ENCODE measurements at places on chromosomes 4 and X.

- no peaks in the 10 kb centered on the region for H3K4me1 ChIP-seq
- no peak for DNase-seq
- no peak overlapping the region for H3K4me3 ChIP-seq
Observed at GRCh38 chr4:98728433-98728832, 70.0 kb upstream of the TSPAN5 start.

DNA sequence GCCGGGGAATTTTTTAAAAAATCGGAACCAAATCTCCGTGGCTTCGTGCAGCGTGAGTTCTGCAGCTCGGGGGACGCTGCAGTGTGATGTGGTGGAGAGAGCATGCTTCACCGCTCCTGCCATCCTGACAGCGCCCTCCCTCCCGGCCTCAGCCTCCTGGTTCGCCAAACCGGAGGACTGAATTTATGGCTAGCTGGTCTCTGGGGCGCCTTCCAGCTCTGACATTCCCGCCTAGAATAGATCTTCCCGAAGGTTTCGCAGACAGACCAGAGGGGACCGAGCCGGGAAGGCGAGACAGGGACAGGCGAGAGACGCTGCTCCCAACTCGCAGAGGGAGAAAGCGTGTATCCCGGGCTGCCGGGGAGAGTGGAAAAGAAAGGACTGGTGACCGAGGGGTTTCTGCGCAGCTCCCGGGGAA is 25.9 kb downstream of the HOPX start:
- no peak overlapping the region for H3K27ac ChIP-seq
- H3K4me1 ChIP-seq = peaks cover 14% of the 10 kb centered on the region
- peak; percentile 35 for DNase-seq
- H3K4me3 ChIP-seq = peak overlapping the region; percentile 73
- H3K27me3 ChIP-seq = peaks cover 42% of the 10 kb centered on the region
- H3K36me3 ChIP-seq = no peaks in the 10 kb centered on the region

GRCh38 chrX:78048052-78048451 is 56.0 kb upstream of the PGK1 start:
- H3K4me3 ChIP-seq = no peak overlapping the region
- no peaks in the 10 kb centered on the region for H3K36me3 ChIP-seq
- H3K4me1 ChIP-seq = no peaks in the 10 kb centered on the region
- no peaks in the 10 kb centered on the region for H3K27me3 ChIP-seq
- DNase-seq = no peak
- no peak overlapping the region for H3K27ac ChIP-seq

- no peak overlapping the region for H3K4me3 ChIP-seq
- DNase-seq = no peak
- no peaks in the 10 kb centered on the region for H3K36me3 ChIP-seq
- no peaks in the 10 kb centered on the region for H3K27me3 ChIP-seq
Observed at GRCh38 chrX:39905946-39906345, 191.8 kb downstream of the BCOR start.

DNA sequence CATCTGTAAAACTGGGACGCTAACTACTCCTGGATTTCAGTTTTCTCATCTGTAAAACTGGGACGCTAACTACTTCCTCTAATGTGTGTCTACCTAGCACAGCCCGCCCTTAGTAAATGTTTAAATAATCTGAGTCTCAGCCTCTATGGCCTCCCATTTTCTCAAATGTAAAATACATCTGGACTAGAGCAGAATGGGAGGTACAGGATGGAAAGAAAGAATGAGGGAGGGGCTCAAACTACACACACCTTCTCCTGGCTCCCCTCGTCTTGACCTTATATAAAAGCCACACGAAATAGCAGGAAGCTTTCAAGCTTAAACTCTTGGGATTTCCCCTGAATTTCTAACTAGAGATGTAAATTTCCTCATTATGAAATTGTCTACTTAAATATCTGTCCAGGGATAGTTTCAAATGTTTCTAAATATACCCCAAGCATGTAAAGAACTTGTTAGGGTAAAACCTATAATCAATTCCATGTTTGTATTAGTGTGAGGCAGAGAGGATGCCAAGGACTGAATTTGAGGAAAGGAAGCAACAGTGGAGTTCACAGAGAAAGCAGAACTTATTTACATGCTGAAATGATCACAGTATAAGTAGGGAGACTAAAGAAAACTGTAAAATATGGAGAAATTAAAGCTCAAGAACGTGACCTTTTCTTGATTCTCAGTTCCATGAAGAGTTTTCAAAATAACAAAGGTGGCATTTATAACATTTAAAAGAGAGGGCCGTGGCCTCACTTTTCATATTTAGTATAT is 220.0 kb downstream of the NWD2 start:
- no peaks in the 10 kb centered on the region for H3K27me3 ChIP-seq
- H3K36me3 ChIP-seq = no peaks in the 10 kb centered on the region
- H3K4me1 ChIP-seq = peaks cover 36% of the 10 kb centered on the region
- H3K4me3 ChIP-seq = no peak overlapping the region
- peak; percentile 60 for DNase-seq
- no peak overlapping the region for H3K27ac ChIP-seq

DNA sequence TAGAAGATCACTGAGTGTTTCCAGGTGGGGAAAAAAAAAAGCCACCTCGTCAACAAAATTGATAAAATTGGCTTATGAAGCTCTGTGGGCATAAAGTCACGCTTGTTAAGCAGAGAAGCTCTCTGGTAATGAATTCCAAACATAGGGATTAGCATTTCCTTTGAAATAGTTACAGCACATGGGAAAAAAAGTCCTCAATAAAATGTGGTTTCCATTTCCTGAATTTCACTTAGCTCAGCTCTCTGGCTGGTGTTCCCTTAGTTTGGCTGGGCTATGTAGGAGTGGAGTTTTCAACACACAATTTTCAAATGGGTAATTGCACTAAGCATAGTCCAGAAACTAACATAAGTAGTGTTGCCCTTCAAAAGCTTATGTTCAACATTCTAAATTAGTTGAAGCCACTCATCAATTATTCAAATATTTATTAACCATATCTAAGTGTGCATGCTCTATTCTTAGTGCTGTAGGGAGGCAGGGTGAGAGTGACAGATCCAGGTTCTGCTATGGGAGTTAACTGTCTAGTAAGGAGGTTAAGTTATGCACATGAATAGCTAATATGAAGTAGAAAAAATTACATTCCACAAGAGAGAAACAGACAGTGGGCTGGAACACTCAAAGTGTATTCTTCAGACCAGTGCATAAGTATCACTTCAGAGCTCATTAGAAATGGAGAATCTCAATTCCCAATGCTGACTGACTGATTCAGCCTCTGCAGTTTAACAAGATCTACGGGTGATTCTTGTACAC is 445.7 kb downstream of the SMARCA1 start:
- no peaks in the 10 kb centered on the region for H3K4me1 ChIP-seq
- no peak overlapping the region for H3K4me3 ChIP-seq
- DNase-seq = no peak
- H3K27me3 ChIP-seq = no peaks in the 10 kb centered on the region
- H3K27ac ChIP-seq = no peak overlapping the region

- DNase-seq = no peak
- H3K27ac ChIP-seq = no peak overlapping the region
- no peaks in the 10 kb centered on the region for H3K27me3 ChIP-seq
- no peak overlapping the region for H3K4me3 ChIP-seq
- no peaks in the 10 kb centered on the region for H3K4me1 ChIP-seq
Observed at GRCh38 chrX:153487590-153488071, 7.1 kb upstream of the BGN start.

- no peaks in the 10 kb centered on the region for H3K36me3 ChIP-seq
- H3K4me3 ChIP-seq = no peak overlapping the region
- no peaks in the 10 kb centered on the region for H3K27me3 ChIP-seq
- H3K4me1 ChIP-seq = no peaks in the 10 kb centered on the region
- H3K27ac ChIP-seq = no peak overlapping the region
Observed at GRCh38 chrX:11992271-11992670, 146.0 kb upstream of the FRMPD4 start.

DNA sequence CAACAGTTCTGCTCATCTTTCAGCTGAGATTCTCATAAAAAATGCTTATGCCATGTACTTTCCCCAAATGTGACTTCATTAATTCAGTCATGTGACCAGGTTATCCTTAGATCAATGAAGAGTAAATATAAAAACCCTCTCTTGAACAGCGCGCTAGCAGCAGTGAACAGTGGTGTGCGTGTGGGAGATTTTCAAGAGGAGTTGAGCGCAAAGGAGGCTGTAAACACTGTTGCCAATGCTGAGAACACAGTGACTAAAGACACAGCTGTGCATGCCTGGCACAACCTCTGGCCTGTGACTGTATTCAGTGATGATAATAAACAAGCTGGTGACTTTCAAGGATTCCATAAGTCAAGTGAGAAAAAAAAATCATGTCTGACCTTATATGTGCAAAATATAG is 25.1 kb downstream of the MSX1 start:
- no peak overlapping the region for H3K4me3 ChIP-seq
- DNase-seq = no peak

GRCh38 chrX:74736450-74736849 is 122.0 kb upstream of the RLIM start:
- no peak overlapping the region for H3K4me3 ChIP-seq
- DNase-seq = no peak
- H3K4me1 ChIP-seq = no peaks in the 10 kb centered on the region
- no peaks in the 10 kb centered on the region for H3K27me3 ChIP-seq
- H3K36me3 ChIP-seq = no peaks in the 10 kb centered on the region

DNA sequence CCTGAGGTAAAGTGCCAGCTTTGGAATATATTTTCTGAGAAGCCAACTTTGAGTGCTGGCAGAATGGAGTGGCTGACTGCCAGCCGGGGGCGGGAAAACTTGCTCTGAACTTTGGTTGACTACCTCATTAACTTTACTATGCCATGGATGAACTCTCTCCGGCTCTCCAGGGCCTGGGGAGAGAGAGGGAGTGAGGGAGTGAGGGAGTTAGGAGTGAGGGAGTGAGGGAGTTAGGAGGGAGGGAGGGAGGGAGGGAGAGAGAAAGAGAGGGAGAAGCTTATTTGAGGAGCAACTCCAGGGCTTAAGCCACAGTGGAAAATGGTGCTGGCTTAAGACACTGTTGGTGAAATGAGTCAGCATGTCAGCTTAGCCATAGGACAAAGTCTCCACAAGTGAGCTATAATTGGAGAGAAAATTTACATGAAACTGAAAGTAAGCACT is 280.9 kb upstream of the RPS6KA3 start:
- H3K4me1 ChIP-seq = no peaks in the 10 kb centered on the region
- H3K27me3 ChIP-seq = no peaks in the 10 kb centered on the region
- peak overlapping the region; percentile 66 for H3K27ac ChIP-seq
- no peaks in the 10 kb centered on the region for H3K36me3 ChIP-seq
- DNase-seq = peak; percentile 76
- no peak overlapping the region for H3K4me3 ChIP-seq

GRCh38 chrX:34053931-34054330 is 78.2 kb downstream of the FAM47A start:
- no peak for DNase-seq
- H3K4me1 ChIP-seq = no peaks in the 10 kb centered on the region
- no peak overlapping the region for H3K27ac ChIP-seq
- H3K27me3 ChIP-seq = no peaks in the 10 kb centered on the region
- H3K4me3 ChIP-seq = no peak overlapping the region

- H3K4me1 ChIP-seq = peaks cover 4% of the 10 kb centered on the region
- no peaks in the 10 kb centered on the region for H3K36me3 ChIP-seq
- no peak overlapping the region for H3K27ac ChIP-seq
- no peaks in the 10 kb centered on the region for H3K27me3 ChIP-seq
Observed at GRCh38 chr4:101418055-101418454, 70.7 kb upstream of the PPP3CA start.

GRCh38 chr4:127920521-127920920 is 39.8 kb downstream of the PLK4 start:
- H3K36me3 ChIP-seq = peaks cover 11% of the 10 kb centered on the region
- no peak for DNase-seq
- H3K27ac ChIP-seq = no peak overlapping the region
- no peaks in the 10 kb centered on the region for H3K4me1 ChIP-seq
- H3K4me3 ChIP-seq = no peak overlapping the region

- H3K36me3 ChIP-seq = no peaks in the 10 kb centered on the region
- no peaks in the 10 kb centered on the region for H3K27me3 ChIP-seq
- DNase-seq = peak; percentile 52
- peak overlapping the region; percentile 34 for H3K27ac ChIP-seq
- H3K4me1 ChIP-seq = no peaks in the 10 kb centered on the region
Observed at GRCh38 chr4:93710101-93710846, 118.3 kb upstream of the ATOH1 start.

Measured in small intestine (tissue), 16 donors.